H7 (cell line): ENCODE measurements at places on chromosomes 2 and 18. TPM values are rescaled to one million over a fixed set of nuclear protein-coding genes. Genes with fewer than 3 reads are reported as not detected.

DNA sequence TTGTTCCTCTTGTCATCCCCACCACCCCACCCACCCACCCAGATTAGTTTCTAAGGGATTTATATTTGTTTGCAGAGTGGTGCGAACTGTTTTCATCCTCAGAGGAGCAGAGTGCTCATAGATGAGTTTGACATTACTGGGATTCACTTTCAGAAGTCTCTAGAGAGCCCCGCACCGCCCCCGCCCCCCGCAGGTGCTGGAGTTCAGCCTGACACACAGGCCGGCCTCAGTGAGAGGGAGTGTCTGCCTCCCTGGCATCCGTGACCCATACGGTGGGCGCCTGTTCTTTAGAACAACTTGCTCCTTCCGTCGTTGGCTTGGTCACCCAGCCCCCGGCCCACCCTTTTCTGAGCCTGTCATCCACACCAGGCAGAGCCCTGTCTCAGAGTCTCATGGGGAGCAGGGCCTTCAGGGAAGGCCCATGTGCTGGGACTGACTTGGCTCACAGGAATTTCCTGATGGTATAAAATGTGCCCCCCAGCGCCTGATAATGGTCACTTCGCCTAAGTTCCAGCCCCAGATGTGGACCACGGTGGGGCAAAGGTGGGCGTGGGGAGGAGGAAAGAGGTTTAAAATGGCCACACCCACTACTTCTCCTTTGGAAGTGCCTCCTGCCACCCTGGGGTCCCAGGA is 44.3 kb downstream of the HPCAL1 start:
- peak; percentile 54 for DNase-seq

DNA sequence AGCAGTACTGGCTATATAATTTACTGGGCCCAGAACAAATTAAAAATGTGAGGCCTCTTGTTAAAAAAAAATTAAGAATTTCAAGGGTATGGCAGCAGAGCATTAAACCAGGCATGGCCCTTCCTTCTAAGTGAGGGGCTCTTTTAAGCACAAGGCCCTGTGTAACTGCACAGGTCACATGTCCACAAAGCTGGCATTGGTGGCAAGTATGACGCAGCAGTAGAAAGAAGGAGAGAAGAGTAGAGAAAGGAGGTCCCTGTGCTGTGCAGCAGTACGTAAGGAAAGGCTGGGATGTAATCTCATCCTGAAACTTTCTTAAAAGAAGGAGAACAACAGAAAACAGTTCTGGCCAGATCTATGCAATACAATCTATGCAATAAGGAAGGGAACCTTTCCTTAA is 51.2 kb downstream of the MBD2 start:
- DNase-seq = no peak

- no peak for DNase-seq
These were observed 1073.4 kb upstream of the ZEB2 start for GRCh38 chr2:145593280-145593679.

DNA sequence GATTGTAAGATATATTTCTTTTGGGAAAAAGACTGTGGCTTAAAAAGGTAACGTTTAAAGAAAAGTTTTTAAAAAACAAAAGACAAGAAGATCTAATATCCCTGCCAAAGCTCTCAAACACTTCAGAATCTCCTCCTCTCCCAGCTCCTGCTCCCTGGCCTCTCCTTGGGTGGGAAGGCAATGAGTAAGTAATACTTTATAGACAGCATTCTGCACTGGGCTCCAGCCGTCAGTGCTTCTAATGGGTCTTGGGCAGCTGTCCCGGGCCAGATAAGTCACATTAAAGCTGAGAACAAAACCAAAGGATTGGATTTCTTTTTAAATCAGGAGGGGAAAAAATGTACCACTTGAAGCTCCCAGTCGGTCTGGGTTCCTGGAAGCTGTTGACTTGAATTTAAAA is 133.7 kb downstream of the ALPK2 start:
- DNase-seq = no peak

DNA sequence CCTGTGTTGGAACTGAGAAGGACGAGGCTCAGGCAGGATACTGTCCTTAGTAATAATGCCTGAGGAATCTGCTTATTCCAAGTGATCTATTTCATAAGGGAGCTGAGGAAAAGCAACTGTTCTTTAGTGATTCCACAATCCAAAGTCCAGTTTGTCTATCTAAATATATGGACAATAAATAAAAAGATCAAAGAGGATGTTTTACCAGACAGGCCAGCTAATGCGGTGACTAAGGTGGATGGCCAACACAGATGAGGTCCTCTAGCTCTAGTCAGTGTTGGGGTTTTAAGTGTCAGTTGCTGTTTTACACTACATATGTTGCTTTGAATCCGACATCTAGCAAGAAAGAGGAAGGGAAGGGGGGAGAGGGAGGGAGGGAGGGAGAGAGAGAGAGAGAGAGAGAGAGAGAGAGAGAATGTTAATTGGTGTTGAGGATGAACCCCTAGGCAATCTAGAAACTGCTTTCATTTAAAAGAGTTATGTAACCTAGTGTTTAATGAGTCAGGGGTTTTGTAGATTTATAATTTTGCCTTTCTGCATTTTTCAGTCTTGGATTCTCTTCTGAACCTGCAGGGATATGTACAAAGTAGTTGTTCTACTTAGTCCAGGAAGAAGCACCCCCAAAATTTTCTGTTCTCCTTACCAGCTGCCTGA is 27.0 kb upstream of the SCN1A start:
- no peak for DNase-seq

- no peak for DNase-seq
These were observed 149.2 kb upstream of the COPS8 start for GRCh38 chr2:236936446-236936940.

DNA sequence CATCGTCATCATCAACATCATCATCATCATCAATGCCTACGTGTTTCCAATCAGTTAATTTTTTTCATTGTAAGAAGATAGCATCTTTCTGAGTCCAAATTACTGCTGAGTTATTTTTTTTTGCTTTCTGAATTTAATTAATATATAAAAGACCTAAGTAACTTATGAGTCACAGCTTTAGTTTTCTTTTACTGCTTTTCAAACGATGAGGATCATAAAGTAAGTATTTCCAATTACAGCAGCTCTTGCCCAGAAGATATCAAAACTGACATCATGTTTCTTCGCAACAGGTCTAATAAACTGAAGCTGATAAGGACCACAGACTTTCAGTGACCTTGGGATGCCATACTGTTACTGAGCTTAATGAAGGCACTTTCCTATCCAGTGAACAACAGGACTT is 442.2 kb downstream of the DSEL start:
- no peak for DNase-seq

GRCh38 chr2:85692039-85692645 is 2.0 kb upstream of the GNLY start:
- no peak for DNase-seq

DNA sequence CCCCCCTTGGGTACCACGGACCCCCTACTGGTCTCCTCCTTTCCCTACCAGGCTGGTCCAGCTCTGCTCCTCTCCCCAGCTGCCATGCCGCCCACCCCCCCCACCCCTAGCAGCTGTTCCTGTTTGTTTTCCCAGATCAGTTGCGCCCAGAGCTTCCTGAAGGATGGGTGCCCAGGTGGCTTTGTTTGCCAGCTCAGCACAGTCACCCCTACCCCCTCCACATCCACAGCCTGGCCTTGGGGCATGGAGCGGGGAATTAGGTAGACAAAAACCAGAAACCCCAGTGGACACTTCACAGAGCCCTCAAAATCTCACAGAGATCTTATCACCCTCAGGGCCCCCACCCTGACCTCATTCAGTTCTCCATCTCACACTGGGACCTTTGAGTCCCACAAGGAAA is 3.7 kb upstream of the CRYBA2 start:
- no peak for DNase-seq

The MAT2A gene
- 57.6 and 98.6 TPM in 2 replicates for total RNA-seq

The PCARE gene
- total RNA-seq = not detected in 2 replicates
